Endothelial cell (in vitro differentiated cells): ENCODE measurements at places on chromosomes 6 and 20.

GRCh38 chr6:132964101-132964867 lies 149.9 kb downstream of the RPS12 start:
- no peak for DNase-seq

DNA sequence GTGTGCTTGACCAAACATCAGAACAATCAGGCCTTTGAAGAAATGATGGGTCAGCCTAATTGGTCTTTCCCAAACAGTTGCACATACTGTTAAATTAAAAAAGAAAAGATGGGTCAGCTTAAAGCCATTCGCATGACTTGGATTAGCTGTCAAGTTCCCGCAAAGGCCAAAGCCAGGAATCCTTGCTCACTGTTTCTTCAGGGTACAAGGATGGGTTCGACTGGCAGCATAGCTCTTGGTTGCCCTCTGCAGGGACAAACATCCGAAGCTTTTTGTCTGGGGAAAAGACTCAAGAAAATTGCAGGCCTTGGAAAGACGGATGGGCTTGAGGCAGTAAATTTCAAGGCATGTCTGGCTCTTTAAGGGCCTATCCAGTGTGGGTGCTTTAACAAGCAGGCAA lies 168.0 kb downstream of the HDGFL1 start:
- DNase-seq = peak; percentile 59

- DNase-seq = no peak
Observed at GRCh38 chr6:149049230-149049629, 268.3 kb upstream of the TAB2 start.

DNA sequence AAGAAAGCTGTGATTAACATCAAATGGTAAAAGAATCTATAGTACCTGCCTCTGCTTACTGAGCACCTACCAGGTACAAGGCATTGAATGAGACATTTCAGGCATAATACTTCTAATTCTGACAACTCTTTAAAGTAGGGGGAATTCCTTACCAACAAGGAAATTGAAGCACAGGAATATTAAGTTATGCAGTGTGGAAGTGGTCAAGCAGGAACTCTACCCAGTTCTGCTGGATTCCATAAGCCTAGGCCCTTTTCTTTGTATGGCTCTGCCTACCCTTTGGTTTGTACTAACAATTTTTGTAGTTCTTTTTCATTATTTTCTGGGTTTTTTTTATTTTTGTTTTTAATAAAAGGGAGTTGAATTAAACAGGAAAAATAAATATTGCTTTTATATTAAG lies 114.5 kb downstream of the MAP3K5 start:
- DNase-seq = no peak
